ENCODE measurements at places on chromosomes 3 and 15. TPM values are rescaled to one million over a fixed set of nuclear protein-coding genes. Genes with fewer than 3 reads are reported as not detected.

Gene DNAH1
- 1.0 TPM for total RNA-seq

Gene POC1A
- 32.1 TPM for total RNA-seq

Gene MST1R
- not detected for total RNA-seq

Gene GREM1
- total RNA-seq = not detected

Gene SPRED1
- 11.2 TPM for total RNA-seq

Gene OR5K2
- total RNA-seq = not detected

Gene TMCO5A
- total RNA-seq = not detected

Gene C3orf85
- total RNA-seq = not detected

Gene OIP5
- 81.2 TPM for total RNA-seq

Gene CRBN
- total RNA-seq = 25.3 TPM

Gene ESYT3
- total RNA-seq = not detected

GRCh38 chr3:8507496-8507895, 5.9 kb downstream of the LMCD1 start:
- DNase-seq = no peak

GRCh38 chr15:92645731-92646130, 9.8 kb downstream of the FAM174B start:
- DNase-seq = no peak

DNA sequence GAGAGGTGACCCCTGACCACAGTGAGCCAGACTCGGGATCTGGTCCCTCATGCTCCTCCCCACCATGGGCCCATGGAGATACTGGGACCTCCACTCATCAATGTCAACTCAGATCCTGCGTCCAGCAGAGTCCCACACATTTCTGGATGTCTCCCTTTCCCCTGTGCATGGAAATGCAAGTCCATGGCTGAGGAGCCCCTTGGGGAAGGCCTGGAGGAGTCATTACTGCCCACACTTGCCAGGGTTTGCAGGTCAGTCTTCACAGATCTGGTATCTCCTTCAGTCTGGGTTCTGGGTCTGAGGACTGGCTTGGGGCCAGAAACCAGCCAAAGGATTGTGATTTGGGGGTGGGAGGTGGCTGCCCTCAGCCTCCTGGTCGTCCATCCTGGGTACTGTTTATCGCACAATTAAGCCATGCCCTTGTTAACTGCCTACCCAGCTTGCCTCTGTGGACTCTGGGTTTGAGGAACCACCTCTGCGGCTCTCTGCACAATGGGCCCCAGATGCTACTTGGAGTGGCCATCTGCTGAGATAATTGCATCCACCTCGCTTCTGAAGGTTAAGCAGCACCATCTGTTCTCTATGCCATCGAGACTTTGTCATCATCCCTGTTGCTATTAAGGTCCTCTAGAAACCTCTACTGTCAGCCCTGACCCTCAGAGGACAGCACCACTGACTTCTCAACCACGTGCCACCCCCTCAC, 49.9 kb upstream of the KLF13 start:
- no peak for DNase-seq

- DNase-seq = no peak
These were observed 87.0 kb downstream of the TMEM266 start for GRCh38 chr15:76146812-76147211.

- DNase-seq = no peak
These were observed 111.0 kb downstream of the SEMA5B start for GRCh38 chr3:122916580-122916979.

DNA sequence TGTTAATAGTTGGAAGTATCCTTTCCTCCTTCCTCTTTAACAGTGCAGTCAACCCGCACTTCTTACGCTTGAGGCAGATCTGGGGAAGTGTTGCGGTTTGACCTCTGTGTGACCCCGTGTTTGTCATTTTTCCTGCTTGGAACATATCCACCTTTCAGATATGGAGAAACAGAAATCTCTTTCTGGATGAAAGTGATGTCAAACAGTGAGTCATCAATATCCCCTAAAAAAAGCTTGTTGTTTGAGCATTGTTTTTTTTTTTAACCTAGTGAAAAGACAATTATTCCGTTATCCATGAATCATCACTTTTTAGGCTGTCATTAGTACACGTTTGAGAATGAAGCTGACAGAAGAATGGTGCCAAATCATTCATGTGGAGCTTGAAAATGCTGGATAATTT, 293.7 kb downstream of the ARPP21 start:
- peak; percentile 88 for DNase-seq

DNA sequence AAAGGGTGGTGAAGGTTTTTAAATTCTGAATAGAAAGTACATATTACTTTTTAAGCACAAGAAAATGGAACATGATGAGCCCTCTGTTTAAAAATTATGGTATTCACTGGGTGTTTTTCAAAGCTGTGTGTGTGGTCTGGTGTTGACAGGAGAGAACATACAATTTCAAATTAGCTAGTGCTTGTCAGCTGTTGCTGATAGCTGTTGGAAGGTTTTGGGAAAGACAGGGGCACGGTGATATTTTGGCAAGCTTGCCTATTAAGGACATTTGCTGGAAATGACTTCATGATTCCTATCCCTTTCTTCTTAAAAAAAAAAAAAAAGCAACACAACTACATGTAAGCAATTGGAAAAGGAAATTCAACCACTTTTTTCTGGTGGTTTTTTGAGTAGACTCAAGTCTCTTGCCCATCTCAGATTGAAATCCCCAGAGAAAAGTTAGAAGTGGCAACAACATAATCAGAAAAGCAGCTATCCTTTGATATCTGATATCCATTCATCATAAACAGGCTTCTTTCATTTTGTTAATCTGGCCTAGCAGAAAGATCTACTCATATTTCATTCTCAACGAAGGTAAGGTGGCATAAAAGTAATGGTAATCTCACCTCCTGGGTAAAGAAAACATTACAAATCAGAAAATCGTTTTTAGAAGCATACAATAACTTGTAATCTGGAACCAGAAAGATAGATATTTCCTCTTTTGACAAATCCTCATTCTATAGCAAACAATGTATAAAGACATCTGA, 130.0 kb downstream of the RBMS3 start:
- DNase-seq = no peak

DNA sequence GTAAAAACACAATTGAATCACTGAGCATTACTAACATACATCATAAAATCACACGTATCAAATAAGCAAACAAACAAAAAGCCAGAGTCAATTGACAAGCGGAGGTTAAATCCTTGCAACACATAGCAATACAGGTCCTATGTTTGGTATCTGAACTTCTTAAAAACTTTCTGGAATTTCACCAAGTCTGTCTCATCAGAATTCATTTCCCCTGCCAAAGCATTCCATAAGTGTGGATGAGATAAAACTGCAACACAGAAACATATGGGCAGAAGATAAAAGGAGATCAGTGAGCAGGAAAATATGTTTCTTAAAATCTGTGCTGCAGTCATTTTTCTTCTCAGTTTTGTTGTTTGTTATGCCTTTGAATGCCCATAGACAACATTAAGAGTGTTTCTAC, 1155.5 kb downstream of the TBL1XR1 start:
- no peak for DNase-seq

DNA sequence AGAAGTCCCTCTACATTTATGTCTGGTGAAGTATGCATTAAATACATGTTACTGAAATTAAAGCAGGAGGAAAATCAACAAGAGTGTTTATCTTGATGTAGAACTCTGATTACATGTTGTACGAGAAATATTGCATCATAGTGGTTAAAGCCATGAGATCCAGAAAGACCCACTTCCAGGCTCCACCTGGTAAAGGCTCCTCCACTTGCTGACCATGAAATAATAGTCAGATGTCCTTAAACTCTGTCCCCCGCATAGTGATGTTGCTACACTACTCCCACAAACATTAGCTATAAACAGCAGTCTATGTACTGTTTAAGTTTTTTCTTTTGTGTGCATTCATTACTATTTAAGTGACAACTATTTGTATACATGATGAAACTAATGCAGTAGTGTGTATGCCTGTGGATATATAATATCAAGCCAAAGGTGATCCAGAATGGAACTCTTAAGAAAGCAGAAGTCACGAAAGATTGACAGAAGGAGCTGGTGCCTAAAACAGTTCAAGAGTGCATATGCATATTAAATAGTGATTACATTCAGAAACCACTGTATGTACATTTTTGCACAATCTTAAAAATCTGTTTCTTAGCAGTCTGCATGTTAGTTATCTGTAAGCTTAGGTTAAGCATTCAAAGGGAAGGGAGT, 264.4 kb upstream of the KCNMB2 start:
- DNase-seq = no peak

GRCh38 chr15:29925227-29926082, 103.2 kb upstream of the TJP1 start:
- DNase-seq = peak; percentile 98

DNA sequence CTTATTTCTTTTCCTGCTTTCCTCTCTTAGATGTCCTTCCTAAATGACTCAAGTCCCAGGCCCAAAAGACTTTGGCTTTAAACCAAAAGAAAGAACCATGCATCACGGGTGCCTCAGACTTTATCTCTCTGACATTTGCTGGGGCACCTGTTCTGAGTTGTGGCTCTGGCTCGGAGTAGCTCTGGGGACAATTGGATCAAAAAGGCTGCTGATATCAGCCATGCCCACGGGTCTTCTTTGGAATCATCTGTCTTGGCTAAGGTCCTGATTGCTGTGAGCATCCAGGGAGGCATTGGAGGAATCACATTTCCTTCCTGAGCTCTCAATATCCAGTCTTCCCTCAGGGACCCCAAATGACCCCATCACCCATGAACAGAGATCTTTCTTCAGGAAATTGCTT, 59.9 kb downstream of the CLSTN2 start:
- no peak for DNase-seq

DNA sequence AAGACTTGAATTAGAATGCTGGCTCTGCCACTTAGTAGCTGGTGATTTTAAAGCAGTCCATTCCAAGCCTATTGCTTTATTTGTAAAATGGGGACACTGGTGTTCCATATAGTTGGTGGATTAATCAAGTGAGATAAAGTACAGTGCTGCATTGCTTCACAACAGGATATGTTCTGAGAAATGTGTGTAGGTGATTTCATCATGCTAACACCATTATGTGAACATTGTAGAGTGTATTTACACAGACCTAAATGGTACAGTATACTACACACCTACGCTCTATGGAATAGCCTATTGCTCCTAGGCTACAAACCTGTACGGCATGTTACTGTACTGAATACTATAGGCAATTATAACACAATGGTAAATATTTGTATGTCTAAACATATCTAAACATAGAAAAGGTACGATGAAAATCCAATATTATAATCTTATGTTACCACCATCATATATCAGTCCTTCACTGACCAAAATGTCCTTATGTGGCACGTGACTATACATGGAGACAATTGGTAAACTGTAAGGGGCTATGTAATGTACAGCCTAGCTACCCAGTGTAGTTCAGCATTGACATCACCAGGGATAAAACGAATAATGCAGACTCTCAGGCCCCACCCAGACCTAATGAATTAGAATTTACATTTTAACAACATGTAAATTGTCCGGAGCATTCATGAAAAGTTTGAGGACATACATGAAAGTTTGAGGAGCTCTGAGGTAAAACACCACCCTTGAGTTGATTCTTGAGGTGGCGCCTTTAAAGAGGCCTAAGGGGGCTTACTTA, 121.4 kb upstream of the BFSP2 start:
- no peak for DNase-seq

GRCh38 chr3:31546162-31546561, 13.4 kb downstream of the STT3B start:
- DNase-seq = no peak

GRCh38 chr3:123618768-123619484, 34.1 kb upstream of the HACD2 start:
- DNase-seq = no peak

GRCh38 chr3:11536132-11536935, 107.4 kb downstream of the VGLL4 start:
- no peak for DNase-seq

- no peak for DNase-seq
These were observed 173.6 kb upstream of the PFN2 start for GRCh38 chr3:150144191-150144708.

DNA sequence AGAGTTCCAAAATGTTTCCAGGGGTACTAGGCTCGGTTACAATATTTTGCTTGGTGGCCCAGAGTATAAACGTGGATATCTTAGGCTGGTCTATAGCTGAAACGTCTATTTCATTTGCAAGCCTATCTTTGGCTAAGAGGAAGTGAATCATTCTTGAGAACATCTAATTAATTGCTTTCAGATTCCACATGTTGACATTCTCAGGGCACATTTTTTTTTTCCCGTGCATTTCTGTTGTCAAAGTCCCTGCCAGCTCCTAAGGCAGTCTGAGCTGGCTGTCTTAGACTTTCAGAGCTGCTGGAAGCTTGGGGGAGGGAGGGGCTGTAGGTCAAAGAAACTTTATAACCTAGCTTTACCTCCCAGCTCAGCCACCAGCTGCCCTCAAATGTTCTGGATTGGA, 23.2 kb upstream of the LAMP3 start:
- peak; percentile 52 for DNase-seq

DNA sequence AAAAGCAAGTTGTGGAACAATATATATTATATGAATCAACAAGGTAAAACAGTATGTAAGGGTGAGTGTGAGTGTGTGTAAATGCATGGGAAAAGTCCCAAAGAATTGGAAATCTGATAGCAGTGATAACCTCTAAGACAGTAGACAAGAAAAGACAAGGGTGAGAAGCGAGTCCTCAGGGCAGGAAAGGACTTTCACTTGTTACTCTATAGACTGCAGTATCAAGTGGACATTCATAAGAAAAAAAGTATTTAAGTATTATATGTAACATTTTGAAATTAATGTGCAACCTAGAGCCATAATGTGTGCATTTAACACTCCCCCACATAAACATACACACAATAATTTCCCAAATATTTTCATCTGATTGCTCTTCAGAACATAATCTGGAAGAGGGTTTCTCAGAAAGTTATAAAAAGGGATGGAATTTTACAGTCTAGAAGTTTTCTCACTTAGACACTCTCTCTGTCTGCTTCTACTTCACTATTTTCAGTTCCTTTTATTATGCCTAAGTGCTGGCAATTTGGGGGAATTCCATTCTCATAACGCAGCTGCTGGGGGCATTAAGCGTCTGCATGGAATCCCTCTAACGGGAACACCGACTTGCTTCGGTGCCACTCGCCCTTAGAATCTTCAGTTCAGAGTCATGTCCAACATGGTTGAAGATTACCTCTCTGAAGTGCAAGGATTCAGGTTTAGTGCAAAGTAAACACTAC, 50.0 kb upstream of the CDIN1 start:
- DNase-seq = no peak

- DNase-seq = no peak
These were observed 148.8 kb upstream of the HES1 start for GRCh38 chr3:193987186-193987585.

DNA sequence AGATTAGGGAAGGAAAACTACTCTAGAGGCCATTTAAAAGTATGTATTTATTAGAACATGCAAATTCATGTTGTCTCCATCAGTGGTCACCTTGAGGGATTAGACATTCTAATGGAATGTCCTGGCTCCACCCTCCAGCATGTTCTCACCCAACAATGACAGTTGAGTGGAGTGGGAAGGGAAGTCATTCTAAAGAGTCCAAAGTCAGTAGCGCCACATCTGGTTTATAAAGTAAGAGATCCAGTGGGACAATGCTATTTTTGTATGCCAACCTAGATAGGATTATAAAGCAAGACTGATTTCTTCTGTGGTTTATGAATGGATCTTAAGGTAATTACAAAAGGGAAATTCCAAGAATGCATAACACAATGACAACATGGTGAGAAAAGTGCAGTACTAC, 33.3 kb downstream of the SLC24A1 start:
- DNase-seq = peak; percentile 22

Data from Caki2 (cell line).